ENCODE measurements at places on chromosomes 6 and 20. TPM values are rescaled to one million over a fixed set of nuclear protein-coding genes. Genes with fewer than 3 reads are reported as not detected.

DNA sequence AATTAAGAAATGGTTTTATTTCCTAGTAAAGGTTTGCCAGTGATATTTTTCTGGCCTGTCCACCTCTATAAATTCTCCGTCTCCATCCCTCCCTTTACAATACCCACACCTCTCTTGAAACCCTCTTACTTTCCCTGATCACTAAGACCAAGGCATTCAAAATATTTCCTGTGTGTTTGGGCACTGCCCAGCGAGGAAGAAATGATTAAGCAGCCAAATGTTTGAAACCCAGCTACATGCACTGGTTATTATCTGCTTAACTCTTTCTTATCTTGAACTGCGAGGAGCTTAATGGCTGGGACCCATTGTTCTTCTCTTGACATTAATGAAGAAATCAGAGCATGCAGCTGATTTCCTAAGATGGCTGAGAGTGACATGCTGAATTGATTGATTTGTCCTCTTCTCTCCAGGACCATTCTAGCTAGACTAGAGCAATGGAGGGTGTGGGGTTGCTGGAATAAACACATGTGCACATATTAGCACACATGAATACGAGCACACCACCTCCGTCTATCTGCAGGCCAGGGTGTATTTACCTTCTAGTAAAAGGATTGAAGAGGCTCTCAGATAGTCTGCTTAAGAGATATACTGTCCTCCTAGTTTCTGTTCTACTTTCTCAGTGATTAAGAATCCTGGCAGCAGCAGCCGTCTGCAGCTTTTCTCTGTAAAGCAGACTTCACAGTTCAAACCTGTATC lies 46.1 kb upstream of the PRDM1 start:
- no peak overlapping the region for H3K4me3 ChIP-seq
- no peak for DNase-seq
- H3K27me3 ChIP-seq = no peaks in the 10 kb centered on the region
- no peak overlapping the region for H3K27ac ChIP-seq
- H3K4me1 ChIP-seq = peaks cover 3% of the 10 kb centered on the region
- no peaks in the 10 kb centered on the region for H3K36me3 ChIP-seq

NELFCD gene
- polyA plus RNA-seq = 105 TPM

DNA sequence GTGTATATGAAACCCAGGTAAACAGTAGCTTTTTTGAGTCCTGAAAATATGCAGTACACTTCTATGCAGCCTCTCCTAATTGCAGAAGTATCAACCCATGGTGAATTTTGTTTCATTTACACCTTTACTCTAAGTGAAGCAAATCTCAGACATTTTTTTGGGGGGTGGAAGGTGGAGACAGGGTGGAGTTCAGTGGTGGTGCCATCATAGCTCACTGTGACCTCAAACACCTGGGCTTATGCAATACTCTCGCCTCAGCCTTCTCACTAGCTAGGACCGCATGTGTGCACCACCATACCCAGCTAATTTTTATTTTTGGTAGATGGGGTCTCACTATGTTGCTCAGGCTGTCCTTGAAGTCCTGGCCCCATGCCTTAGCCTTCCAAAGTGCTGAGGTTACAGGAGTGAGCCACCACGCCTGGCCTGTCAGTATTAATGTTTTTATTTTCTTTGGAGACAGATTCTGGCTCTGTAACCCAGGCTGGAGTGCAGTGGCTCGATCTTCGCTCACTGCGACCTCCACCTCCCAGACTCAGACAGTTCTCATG lies 80.3 kb downstream of the JARID2 start:
- H3K27me3 ChIP-seq = no peaks in the 10 kb centered on the region
- H3K4me3 ChIP-seq = no peak overlapping the region
- H3K4me1 ChIP-seq = peaks cover 59% of the 10 kb centered on the region
- no peak for DNase-seq
- H3K36me3 ChIP-seq = no peaks in the 10 kb centered on the region

DNA sequence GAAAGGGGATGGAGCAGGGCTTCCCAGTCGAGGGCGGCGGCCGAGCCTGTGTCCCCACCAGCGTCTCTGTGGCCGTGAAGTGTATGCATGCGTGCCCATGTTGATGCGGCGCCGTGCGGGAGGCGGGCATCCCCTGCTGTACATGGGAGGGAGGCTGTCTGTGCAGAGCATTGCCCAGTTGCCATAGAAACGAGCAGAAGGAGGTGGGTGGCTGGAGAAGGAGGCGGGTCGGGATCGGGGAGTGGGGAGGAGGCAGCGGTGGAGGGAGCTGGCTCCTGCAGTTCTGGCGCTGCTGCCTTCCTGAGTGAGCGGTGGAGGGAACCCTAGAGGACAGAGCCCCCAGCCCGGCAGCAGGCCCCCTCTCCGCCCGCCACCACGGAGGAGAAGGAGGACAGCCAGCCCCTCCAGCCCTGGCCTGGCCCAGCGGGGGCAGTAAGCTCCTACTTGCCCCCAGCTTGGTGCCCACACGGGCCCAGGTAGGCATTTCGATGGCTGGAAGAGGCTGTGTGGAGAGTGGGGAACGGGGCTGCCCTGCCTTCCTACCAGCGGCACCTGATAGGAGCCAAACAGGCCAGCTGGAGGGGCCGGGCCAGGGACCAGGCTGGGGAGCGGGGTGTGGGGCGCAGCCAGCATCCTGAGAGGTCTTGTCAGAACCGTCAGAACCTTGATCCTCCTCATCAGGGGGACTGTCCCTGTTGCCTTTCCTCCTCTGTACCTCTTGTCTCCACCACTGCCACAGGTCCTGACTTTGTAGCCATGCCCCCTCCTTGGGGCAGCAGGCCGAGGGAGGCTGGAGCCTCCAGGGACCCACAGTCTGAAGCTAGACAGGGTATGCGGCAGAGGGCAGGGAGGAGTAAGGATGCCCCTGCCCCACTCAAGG lies 41.3 kb downstream of the SPDEF start:
- H3K36me3 ChIP-seq = no peaks in the 10 kb centered on the region
- H3K27ac ChIP-seq = no peak overlapping the region
- H3K27me3 ChIP-seq = peaks cover 30% of the 10 kb centered on the region
- no peak for DNase-seq
- no peaks in the 10 kb centered on the region for H3K4me1 ChIP-seq
- no peak overlapping the region for H3K4me3 ChIP-seq

- H3K4me1 ChIP-seq = no peaks in the 10 kb centered on the region
- peaks cover 12% of the 10 kb centered on the region for H3K27me3 ChIP-seq
- no peak overlapping the region for H3K27ac ChIP-seq
- DNase-seq = no peak
- H3K36me3 ChIP-seq = no peaks in the 10 kb centered on the region
- H3K4me3 ChIP-seq = no peak overlapping the region
Measured at GRCh38 chr6:40482532-40482931, 104.6 kb downstream of the LRFN2 start.

GRCh38 chr6:2891768-2892170 lies 11.3 kb downstream of the SERPINB9 start:
- peaks cover 5% of the 10 kb centered on the region for H3K27me3 ChIP-seq
- no peak overlapping the region for H3K4me3 ChIP-seq
- no peak for DNase-seq
- no peaks in the 10 kb centered on the region for H3K36me3 ChIP-seq
- no peaks in the 10 kb centered on the region for H3K4me1 ChIP-seq

- H3K4me1 ChIP-seq = peaks cover 7% of the 10 kb centered on the region
- no peak for DNase-seq
- no peak overlapping the region for H3K4me3 ChIP-seq
- H3K36me3 ChIP-seq = no peaks in the 10 kb centered on the region
- no peaks in the 10 kb centered on the region for H3K27me3 ChIP-seq
- H3K27ac ChIP-seq = no peak overlapping the region
Measured at GRCh38 chr6:97322226-97322625, 39.2 kb upstream of the MMS22L start.
